ENCODE measurements at places on chromosomes 5 and 9. TPM values are rescaled to one million over a fixed set of nuclear protein-coding genes. Genes with fewer than 3 reads are reported as not detected.
A peak's percentile ranks its signal among the peaks of the same experiment; 100 is the strongest.

The UBLCP1 gene
- total RNA-seq, result 38.6 TPM

The SPINK6 gene
- total RNA-seq, result not detected

GRCh38 chr9:130579738-130580463 is 524 bp downstream of the FUBP3 start:
- DNase-seq, result no peak

- no peak for DNase-seq
These were observed 168.1 kb downstream of the GRIA1 start for GRCh38 chr5:153658606-153659005.

DNA sequence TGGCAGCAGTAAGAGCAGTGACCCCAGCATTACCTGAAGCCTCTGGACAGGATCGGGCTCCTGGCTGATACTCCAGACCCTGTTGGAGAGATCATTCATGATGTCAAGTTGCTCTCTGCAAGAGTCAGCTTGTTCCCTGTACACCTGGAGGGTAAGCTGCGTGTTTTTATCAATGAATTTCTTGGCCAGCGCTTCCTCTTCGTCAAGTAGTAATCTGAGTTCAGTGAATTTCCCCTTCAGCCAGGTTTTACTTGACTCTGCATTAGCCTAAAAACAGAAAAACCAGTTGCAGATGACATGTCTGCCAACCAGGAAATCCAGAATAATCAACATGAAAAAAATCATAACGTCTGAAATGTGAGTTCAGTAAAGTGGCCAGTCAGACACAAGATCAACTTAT is 19.1 kb downstream of the TRIM14 start:
- DNase-seq, result no peak

DNA sequence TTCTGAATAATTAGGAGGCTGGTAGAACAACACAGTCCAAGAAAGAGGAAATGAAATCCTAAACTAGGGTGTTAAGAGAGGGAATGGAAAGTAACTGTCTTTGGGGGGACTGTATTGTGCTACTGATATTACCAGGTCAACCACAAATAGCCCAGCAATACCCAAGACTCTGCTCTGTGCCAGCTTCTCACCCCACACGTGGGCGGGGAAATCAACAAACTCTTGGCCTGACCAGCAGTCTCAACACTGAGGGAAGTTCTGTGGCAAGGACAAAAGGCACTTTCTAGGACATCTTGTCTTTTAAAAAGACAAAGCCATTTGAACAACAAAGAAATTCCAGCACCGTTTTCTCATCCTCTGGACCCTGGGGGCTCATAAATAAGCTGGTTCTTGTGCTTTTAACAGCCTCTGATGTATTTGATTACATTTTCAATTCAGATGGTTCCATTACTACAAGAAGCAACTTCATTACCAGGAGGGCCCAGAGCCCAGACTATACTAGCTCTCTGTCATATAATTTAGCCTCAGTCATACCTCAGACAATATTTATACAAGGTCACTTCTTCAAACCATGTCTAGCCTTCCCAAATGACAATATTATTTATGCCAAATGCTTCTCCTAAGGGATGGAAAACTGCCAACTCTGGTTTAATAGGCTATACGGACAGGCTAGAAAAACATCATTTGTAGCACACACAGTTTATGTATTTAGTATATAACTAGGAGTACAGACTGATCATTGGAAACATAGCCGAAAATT is 297.8 kb downstream of the CWC27 start:
- DNase-seq, result peak; percentile 6

GRCh38 chr9:8895106-8895860 is 1095.7 kb upstream of the DMAC1 start:
- DNase-seq, result no peak

DNA sequence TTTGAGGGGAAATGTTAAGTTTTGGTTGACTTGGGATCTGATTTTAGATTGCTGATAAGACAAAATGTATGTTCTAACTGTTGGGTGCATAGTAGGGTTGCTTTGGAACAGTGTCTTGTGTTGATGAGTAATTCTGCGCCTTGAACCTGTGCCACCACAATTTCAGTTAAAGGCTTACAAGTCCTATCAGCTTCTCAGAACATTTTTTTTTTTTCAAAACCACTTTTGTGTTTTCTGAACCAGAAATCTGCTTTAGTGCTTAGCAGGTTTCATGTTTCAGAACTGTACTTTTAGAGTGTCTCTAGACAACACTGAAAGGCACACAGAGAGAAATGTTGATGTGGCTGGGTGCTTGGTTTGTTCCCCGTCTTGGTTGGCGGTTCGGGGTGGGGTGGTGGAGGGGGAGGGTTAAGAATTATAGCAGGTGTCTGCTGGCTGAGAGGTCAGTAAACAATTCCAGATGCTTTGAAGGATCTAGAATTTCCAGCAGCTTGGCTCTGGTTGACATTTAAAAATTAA is 84.6 kb downstream of the ANKRD55 start:
- DNase-seq, result no peak
